Stimulated activated CD4-positive, alpha-beta T cell treated with anti-CD3 and anti-CD28 coated beads, TNF-alpha, amount 100 ng/mL, for 48 hours (primary cell): ENCODE measurements at places on chromosomes 3 and 15.

DNA sequence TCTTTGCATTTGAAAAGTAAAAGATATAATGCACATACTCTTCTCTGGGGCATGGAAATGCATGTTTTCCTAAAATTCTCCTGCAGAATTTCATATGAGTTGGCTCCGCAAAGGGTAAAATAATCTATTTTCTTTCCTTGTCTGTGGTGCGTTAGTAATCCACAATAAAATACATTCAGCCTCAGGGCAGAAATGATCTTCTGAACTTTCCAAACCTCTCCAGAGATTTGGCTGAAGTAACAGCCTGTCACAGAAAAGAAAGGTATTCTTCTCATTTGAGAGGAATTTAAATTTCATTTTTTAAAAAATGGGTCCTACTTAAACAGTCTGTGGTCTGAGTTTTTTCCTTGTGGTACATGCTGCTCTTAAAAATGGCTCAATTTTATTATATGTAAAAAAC, 182.7 kb upstream of the DCBLD2 start:
- no peak for DNase-seq

GRCh38 chr3:9409981-9410854, 12.8 kb downstream of the SETD5 start:
- DNase-seq = no peak

GRCh38 chr15:89330119-89330518, 4.5 kb downstream of the POLG start:
- no peak for DNase-seq

DNA sequence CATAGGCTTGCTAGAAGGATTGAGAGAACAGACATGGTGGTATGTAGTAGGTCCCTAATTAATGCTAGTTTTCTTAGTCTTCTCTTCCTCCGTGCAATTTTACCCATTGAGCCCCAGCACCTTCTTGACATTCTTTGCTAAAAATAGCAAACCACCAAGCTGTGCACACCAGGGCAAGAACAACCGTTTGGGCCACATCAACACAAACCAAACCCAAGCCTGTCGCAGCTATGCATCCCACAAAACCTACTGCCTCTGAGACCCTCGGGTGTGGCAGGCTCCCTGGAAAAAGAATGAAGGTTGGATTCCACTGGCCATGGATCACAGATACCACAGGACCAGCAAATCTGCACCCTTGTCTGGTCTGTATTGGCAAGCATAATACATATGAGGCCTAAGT, 27.1 kb downstream of the HEG1 start:
- no peak for DNase-seq

- DNase-seq = no peak
Measured at GRCh38 chr15:50330921-50331320, 24.1 kb downstream of the GABPB1 start.

DNA sequence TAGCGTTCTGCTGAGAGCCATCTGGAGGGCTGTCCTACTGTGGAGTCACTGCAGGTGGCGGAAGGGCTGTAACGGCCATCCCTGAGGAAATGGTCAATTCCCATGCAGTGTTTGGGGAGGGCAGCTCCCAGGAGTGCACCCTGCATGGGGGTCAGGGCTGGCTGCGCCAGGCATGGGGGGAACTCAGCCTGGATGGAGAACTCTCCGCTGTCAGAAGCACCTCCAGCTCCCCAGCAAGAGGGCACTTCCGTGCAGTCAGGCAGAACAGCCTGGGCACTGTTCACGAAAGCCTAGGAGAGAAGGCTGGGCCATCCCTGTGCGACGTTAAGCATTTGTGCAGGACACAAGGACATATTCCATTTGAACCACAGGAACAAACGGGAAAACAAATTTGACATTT, 105.2 kb downstream of the LRIG1 start:
- no peak for DNase-seq

- DNase-seq = no peak
Measured at GRCh38 chr3:166279636-166280035, 442.4 kb upstream of the BCHE start.

GRCh38 chr15:95503640-95504225, 826.8 kb upstream of the NR2F2 start:
- DNase-seq = no peak

GRCh38 chr3:177468331-177468730, 271.0 kb upstream of the TBL1XR1 start:
- DNase-seq = no peak

GRCh38 chr3:50156549-50157493, 1.7 kb downstream of the SEMA3F start:
- no peak for DNase-seq

- no peak for DNase-seq
Measured at GRCh38 chr3:71051893-71052687, 531.4 kb downstream of the FOXP1 start.

DNA sequence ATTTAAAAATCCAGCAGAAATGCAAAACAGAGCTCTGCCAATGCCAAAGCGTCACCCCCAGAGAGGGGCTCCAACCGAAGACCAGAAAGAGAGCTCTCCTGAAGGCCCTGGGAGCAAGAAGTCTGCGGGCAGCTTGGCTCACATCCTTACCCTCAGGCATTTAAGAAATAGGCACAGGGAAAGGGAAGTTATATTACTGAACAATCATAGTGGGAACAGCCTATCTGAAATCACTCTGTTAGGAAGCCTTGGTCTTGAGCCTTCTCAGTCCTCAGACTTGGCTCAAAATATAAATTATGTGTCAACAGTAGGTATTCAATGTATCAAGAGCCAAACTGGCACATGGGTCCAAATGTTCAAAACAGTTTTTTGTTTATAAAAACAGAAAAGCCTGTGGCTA, 10.3 kb upstream of the PPARG start:
- DNase-seq = no peak

DNA sequence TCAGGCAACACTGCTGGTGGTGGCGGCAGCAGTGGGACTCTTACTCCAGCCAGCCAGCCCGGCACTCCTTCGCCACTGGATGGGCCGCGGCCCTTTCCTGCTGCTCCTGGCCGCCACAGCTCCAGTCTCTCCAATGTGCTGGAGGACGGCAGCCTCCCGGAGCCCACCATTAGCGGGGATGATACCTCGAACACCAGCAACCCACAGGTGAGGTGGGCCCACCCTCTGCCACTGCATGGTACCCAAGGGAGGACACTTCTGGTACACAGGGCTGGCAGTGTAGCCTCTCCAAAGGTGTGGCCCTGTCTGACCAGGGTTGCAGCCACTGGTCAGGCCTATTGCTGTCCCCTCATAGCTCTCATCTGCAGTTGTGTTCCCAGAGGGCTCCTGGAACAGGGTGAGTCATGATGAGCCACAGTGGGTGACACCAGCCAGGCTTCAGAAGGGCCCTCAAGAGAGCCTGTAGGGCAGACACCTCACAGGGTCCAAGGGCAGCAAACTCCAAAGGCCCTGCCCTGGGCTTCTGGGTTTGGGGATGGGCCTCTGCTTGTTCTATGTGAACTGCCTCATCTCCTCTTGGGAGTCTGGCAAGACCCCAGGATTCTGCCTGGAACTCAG, 20.8 kb downstream of the NBEAL2 start:
- DNase-seq = no peak

GRCh38 chr3:64316971-64317370, 91.7 kb upstream of the PRICKLE2 start:
- DNase-seq = no peak

DNA sequence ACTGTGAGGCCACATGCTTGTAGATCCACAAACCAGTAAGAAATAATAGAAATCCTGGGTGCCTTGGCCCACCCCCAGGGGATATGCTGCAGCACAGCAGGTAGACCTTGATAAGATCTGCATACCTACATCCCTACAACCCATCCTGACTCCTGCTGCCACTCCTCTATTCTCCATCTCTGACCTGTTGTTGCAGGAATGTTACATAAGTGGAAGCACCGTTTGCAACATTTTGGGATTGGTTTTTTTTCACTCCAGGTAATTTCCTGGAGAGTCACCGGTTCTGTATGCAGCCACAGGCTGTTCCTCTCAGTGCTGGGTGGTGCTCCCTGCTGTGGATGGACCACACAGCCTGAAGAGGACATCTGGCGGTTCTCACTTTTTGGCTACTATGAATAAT, 16.1 kb upstream of the CSPG5 start:
- no peak for DNase-seq

DNA sequence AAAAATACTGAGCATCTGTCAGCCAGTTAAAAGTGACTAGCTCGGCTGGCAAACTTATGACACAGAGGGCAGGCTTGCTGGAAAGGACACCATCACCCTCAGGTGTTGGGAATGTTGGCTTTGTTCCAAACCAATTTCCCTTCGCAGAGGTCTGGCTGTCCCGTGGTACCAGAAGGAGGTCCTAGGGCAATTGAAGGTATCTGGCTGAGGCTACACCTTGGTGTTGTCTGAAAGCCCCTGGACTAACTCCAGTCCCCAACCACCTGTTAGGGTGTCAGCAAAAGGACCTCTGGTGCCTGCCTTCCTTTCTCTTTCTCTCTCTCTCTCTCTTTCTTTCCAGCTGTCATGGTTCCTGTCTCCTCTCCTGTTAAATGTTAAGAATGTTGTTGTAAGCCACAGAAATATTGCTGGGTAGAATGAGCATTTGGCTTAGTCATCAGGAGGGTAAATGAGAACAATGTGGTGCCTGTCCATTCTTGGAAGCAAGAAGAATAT, 12.5 kb downstream of the PRR20G start:
- DNase-seq = no peak

- no peak for DNase-seq
Measured at GRCh38 chr3:34862456-34862855, 776.9 kb upstream of the ARPP21 start.

DNA sequence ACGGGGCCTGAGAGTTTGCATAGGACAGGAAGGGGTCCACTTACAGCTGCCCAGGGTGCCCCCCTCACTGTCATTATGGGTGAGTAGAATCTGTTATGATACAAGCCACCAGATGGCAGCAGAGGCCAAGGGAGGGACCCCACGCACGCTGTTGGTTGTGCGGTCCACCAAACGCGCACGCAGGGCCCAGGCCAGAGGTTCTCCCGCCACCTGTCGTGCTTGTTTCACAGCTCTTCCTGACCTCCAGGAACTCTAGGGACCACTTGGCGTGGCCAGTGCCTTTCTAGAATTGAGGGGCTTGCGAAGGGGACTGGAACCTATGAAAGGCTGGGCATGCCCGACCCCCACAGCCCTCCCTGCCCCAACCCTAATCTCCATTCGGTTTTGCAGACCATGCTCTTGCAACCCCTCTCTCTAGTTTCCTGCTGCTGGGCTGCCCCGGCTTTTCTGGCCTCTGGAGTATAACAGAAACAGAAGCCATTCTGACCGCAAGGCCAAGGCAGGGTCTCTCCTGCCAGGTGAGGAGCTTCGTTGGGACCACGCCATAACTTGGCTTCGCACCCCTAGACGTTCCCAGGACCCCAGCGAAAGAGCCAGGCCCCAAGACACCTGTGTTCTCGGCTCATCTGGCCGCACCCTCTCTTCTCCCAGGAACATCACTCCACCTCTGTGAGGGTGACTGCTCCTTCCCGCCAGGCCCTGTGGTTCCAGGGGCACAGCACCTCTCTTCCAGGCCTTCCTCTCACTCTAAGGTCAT, 46.0 kb downstream of the ALDH1L1 start:
- DNase-seq = peak; percentile 39

- DNase-seq = no peak
Measured at GRCh38 chr3:36142746-36143145, 237.6 kb upstream of the STAC start.
